ENCODE measurements at places on chromosomes 4 and X. TPM values are rescaled to one million over a fixed set of nuclear protein-coding genes. Genes with fewer than 3 reads are reported as not detected.

DNA sequence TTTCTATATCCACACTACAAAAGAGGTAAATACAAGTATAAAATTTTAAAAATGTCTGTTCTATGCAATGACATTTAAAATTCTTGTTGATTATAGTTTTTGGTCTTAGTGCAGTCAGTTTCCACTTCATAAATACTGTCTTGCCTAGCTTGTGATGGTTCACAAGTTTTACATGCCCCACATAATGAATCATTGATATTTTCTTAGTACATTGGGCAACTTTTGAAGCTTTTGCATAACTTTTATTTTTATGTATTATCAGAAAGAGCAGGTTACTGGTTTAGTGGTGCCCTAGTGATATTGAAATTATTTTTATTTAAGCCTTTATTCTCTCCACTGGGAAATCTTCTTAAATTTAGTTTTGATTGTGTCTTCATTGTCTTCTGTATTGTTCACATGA, 388.0 kb downstream of the CCSER1 start:
- no peak for DNase-seq

DNA sequence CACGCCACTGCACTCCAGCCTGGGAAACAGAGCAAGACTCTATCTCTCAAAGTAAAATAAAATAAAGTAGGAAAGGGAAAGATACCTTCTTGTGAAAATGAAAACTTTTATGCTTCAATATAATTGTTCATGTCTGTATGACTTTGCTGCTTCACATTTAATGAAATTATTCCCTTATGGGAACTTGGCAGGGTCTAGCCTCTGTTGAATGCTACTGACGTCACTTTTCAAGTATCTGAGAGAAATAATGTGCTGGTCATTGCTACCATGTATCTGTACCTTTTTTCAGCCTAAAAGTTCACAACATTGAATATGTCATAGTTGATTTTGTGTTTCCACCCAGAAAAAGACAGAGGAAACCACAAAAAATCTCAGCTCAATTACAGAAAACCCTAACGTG, 65.2 kb downstream of the PRDM5 start:
- DNase-seq, result no peak

DNA sequence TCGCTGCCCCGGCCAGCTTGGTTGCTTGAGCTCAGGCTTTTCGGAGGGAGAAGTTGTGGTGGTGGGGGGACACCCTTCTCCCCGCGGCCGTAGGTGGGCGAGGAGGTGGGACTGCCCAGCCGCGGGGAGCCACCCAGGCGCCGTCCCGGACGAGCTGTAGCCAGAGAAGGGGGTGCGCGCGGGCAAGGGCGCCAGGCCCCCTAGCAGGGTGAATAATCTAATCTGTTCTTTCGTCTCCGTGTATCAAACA, 3.1 kb downstream of the MID1IP1 start:
- DNase-seq, result no peak

DNA sequence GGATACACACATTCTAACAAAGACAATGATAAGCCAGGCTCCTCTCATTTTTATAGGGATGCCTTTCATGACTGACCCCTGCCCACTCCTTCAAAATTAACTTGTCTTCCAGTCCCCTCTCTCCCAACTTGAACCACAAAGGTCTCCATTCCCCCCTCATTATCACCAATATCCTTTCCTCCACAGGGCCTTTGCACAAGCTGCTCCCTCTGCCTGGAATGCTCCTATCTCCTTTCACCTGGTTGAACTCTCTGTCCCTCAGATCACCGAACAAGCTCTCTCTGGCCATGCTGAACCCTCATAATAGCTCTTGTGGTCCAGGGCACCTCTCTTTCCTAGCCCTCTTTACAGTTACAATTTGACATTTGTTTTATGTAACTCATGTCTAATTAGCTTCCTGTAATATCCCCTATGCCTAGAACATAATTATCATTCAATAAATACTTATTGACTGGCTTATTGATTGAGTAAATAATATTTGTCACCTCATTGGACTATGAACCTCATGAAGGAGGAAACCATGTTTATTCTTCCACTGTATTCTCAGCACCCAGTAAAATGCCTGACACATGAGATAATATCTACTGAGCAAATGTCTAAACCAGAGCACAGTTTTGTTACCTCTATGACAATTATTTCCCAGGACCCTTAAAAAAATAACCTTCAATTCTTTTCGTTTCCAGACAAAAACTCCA, 266.3 kb upstream of the RASGEF1B start:
- DNase-seq, result no peak

GRCh38 chr4:104930298-104930697, 216.4 kb upstream of the TET2 start:
- DNase-seq, result no peak

DNA sequence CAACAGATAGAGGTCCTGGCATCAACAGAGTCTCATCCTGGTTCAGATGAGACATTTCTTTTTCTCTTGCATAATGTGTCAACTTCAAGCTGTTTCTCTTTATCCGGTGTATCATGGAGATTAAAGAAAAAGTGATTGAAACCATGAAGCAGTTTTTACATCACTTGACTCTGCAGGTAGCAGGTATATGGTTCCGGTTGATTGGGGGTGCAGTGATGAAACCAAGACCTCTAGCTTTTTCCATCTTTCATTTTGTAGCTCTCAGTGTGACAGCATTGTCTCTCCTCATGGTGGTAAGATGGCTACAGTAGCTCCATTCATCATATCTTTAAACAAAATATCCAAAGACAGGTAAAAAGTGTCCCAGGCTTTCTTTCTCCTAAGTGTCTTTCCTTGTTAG, 2.4 kb upstream of the HOPX start:
- DNase-seq, result no peak

HADH gene
- 95.4 TPM for polyA plus RNA-seq

Measured in renal pelvis (tissue), 12 donors.